ENCODE measurements at places on chromosomes 2 and 18.

DNA sequence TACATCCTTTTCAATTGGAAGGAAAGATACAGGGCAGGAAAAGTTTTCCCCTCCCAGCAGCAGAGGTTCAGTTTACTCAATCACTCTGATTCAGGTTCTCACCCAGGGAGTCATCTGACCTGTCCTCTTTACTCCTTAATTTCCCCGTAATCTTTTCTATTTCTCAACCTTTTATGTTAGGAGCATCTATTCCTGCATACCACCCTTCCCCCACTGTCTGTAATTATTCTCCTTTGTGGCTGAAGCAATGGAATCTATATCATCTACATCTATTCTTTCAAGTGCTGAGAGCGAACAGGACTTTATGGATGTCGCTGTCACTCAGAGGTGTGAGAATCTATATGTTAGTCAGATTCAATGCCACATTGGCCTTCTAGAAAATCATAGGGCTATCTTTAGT is 175.2 kb downstream of the NOL4 start:
- no peak for DNase-seq

GRCh38 chr2:60867848-60868247 is 13.5 kb upstream of the REL start:
- no peak for DNase-seq

DNA sequence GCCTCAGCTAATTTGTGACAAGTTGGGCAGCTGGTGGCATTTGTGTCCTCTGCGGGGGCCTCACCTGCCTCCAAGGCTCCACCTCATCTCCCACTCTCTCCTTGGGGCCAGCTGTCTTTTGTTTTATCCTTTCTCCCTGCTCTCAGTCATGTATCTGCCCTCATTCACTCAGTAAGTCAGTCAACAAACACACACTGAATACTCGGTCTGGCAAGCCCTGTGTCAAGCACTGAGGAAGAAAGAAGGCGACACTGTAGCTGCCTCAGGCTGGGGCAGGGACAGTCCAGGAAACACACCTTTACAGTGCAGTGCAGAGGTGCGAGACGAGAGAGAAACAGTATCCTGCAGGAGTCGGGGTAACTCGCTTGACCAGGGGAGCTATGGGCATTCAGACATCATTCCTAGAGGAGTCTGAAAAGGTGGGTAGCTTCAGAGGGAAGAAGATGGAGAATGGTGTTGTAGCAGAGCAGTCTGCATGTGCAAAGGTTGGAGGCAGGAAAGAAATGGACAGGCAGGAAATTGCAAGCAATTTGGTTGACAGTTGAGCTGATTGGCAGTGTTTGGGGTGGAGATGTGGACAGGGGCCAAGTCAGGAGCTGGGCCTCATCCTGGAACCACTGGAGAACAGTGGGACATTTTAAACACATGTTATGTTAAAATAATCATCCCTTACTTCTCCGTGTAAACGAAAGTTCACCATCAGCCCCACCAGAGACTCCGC is 34.9 kb downstream of the SCTR start:
- DNase-seq = no peak

- no peak for DNase-seq
Measured at GRCh38 chr2:148548716-148549400, 95.7 kb upstream of the EPC2 start.

DNA sequence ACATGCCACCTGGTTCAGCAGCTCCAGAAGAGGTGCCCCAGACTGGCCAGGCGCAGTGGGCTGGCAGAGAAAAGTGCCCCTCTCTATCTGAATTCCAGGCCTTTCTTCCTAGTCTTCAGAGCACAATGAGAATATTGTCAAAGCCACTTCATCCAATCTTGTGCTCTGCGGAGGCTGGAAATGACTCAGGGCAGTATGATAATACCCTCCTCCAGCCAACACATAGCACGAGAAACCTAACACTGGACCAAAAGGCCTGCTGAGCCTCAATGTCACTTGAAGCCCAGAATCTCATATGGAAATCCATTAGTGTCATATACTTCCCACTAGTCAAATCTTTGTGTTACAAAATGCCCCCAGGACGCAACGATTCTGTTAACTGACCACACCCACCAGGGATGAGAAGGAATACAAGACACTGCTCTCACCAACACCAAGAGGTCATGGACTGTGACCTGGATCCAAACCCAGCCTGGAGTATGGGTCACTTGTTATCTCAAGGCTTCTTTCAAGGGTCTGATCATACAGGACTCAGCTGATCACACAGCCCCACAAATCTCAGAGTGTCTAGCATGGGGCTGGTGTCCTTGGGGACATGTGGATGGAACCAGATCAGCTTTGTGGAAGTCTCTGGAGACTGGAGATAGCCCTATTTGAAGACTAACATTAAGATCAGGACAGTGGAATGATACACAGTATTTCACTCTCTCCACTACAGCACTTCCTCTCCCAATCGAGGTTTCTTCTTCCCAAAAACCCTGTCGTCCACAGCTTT is 10.1 kb downstream of the KIF3C start:
- no peak for DNase-seq

- no peak for DNase-seq
Measured at GRCh38 chr18:12811191-12811950, 72.7 kb downstream of the PTPN2 start.

GRCh38 chr2:45857867-45858520 is 206.5 kb downstream of the PRKCE start:
- no peak for DNase-seq

Data from activated CD4-positive, CD25-positive, alpha-beta regulatory T cell treated with anti-CD3 and anti-CD28 coated beads, Interleukin-2, amount 50 U/mL, for 72 hours (primary cell).